ENCODE measurements at places on chromosomes 7 and 10.

- no peak for DNase-seq
Measured at GRCh38 chr7:104486931-104487330, 158.5 kb downstream of the LHFPL3 start.

- no peak for DNase-seq
Measured at GRCh38 chr10:8346861-8347260, 292.4 kb downstream of the GATA3 start.

DNA sequence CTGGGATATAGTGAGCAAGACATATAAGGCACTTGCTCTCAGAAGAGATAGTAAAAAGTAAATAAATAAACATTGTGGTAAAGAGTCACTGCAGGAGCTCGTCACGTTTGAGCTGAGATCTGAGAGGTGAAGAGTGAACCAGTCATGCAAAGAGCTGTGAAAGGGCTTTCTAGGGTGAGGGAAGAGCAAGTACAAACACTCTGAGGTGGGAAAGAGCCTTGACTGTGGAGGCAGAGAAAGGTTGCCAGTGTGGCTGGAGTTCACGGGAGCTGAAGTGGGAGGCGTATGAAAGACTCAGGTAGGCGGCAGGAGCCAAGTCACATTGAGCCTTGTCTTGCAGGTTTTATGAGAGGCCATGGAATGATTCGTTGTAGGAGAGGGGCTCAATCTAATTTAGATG is 141.0 kb downstream of the C1GALT1 start:
- DNase-seq = peak; percentile 6

GRCh38 chr10:79444199-79445119 is 965 bp downstream of the ZCCHC24 start:
- DNase-seq = peak; percentile 75

GRCh38 chr7:96169439-96169838 is 152.5 kb downstream of the SLC25A13 start:
- DNase-seq = peak; percentile 50

- DNase-seq = no peak
Measured at GRCh38 chr7:114886241-114886640, 35.7 kb upstream of the MDFIC start.

DNA sequence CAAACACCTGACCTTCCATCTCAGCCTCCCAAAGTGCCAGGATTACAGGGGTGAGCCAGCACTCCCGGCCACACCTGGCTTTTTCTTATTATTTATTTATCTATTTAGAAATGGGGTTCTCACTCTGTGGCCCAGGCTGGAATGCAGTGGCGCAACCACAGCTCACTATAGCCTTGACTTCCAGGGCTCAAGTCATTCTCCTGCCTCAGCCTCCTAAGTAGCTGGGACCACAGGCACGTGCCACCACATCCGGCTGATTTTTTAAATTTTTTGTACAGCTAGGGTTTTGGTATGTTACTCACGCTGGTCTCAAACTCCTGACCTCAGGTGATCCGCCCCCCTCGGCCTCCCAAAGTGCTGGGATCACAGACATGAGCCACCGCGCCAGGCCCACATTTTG is 56.9 kb upstream of the MYL10 start:
- DNase-seq = peak; percentile 38

GRCh38 chr7:157228864-157229422 is 90.2 kb downstream of the UBE3C start:
- DNase-seq = peak; percentile 54

- DNase-seq = no peak
Measured at GRCh38 chr7:41517771-41518170, 185.1 kb downstream of the INHBA start.

DNA sequence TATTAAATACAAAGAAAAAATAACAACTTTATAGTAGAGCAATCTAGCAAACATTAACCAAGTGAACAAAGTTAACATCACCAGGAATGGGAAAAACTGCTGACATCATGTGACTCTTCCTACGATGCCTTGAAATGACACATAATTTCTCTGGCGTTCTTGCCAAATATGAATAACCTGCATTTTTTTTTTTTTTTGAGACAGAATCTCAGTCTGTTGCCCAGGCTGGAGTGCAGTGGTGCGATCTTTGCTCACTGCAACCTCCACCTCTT is 126.5 kb upstream of the VKORC1L1 start:
- DNase-seq = peak; percentile 62

DNA sequence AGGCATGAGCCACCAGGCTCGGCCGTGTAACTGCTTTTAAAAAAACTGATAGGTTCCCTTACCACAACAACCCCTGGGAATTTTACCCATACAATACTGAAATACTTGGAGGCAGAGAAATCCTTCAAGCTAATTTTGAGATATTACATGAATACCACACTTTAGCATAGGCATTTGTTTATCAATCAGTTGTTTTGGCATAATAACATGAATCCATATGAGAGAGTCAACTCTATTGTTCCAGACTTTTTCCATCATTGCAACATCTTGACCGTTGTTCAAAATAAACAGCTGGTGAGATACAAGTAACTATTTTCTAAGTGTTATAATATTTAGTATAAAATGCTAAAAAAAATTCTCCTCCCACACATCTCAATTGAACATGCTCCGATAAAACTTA is 36.8 kb downstream of the LAMB4 start:
- DNase-seq = no peak

DNA sequence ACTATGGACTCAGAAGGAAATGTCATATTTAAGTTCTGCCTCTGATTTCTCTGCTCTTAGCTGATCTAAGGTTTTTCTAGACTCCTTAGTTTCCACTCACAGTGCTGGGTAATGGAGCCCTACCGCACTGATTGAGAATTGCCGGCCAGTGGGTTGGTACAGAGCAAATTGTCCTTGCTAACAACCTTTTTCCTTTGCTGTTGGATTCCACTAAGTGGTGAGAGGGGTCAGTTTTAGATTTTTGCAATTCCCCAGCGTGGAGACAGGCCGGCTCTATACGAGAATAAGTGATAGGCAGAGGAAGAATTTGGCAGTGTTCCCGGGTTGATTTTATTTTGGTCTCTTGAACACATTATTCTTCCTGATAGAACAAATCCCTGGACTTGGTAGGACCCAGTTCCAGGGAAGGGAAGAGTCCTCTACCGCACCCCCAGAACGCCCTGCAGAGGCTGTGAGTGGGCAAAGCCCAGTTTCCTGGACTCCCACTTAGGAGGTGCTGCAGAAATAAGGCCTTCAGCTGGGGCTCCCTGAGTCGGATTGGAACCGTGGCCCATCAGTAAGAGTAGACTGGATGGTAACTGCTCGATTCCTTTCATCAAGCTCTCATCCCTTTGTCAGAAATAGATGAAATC is 3.0 kb upstream of the NRP1 start:
- peak; percentile 93 for DNase-seq

DNA sequence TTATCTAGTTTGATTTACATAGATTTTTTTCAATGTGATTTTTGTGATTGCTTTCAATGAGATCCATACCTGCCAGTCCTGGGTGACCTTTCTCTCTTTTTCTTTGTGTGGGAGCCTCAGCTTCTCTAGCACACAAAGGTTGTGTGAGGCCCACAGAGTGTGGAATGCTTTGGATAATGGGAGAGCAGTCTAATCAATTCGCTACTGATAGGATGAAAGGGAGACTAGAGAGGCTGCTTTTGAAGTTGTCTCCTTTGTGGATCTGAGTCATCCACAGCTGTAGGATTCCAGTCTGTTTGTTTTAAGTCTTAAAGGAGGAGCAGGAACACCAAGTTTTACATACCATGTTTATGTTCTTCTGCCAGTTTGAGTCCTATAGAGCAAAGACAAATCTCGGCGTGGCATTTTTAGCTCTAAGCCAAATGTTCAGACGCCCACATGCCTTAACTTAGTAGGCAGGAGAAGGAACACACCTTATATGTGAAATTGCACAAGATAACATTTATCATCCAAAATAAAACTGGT is 330.0 kb downstream of the ARL4A start:
- DNase-seq = peak; percentile 9

DNA sequence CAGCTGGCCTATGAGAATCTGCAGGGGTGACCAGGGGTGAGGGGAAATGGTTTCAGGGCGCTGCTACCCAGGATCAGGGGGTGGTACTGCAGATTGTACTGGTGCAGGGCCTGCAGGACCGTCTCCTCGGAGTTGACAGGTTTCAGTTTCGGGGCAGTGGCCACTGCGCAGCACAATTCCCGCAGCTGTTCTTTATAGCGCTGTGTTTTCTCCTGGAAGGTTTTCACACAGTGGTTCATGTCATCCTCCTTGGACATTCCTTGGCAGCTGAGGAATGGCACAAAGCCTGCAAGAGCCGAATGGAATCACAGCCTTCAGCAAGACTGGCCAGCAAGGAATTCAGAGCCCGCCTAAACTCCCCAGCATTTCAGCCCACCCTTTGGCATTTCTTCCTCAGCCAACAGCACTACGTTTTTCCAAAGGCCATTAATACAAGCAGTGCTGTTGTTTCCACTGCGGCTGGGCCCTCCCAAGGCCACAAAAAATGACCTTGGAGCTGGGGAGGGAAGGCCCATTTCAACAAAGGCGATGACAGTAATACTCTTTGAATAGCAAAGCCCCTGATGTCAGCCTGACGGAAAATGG is 44.9 kb downstream of the PNLIPRP2 start:
- DNase-seq = peak; percentile 30

DNA sequence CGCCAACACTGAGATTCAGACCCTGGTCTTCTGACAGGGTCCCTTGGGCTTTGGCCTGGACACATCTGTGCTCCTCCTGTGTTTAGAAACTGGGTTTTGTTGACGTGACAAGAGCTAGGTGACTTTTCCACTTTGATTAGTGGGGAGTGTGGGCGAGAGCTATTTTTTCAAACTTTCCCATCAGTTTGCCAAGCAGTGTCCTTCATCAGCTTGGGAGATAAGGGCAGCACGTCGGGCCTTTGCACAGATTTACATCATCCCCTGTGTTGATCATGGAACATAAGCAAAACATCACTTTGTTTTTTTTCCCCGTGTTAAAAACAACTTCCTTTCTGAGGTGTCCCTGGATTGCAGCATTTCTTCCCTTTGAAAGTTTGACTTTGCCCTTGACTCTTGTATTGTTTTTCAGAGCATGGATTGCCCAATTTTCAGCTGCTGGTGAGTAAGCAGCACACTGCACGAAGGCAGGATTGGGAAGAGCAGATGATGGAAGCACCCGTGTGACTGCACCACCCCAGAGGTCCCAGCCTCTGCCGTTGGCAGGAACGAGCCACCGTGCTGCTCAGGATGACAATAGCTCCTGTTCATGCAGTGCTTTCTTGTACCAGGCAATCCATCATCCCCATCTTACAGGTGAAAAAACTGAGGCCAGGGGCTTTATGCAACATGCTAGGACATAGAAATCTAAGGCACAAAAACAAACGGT is 6.4 kb upstream of the IGFBP1 start:
- peak; percentile 71 for DNase-seq

DNA sequence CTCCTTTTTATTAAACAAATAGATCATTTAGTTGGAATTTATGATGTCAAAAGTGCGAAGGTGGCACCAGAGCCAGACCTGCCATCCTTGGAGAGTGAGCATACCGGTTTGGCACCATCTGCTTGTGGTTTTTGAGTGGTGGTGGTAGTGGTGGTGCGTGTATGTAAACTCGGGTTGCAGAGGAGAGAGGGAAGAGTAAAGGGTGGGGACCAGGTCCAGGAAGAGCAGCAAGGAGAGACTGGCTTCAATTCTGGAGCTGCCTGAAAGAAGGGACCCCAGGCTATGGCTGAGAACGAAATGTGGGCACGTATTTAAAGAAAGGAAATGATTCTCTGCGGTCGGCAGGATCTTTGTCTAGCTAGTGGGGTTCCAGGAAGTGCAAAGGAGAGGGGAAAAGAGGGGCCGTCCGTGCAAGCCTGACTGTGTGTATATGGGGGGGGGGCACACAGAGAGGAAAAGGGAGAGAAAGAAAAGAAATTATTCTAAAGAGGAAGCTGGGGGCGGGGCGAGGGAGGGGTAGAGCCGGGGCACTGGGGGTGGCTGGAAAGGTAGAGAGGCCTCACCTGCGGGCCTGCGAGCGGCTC is 448 bp upstream of the GOLGA7B start:
- DNase-seq = no peak

- no peak for DNase-seq
Measured at GRCh38 chr10:47379901-47380300, 4.2 kb downstream of the ZNF488 start.

GRCh38 chr7:80772347-80772993 is 134.0 kb downstream of the CD36 start:
- DNase-seq = no peak

GRCh38 chr10:108631332-108631731 is 1292.0 kb downstream of the XPNPEP1 start:
- no peak for DNase-seq

DNA sequence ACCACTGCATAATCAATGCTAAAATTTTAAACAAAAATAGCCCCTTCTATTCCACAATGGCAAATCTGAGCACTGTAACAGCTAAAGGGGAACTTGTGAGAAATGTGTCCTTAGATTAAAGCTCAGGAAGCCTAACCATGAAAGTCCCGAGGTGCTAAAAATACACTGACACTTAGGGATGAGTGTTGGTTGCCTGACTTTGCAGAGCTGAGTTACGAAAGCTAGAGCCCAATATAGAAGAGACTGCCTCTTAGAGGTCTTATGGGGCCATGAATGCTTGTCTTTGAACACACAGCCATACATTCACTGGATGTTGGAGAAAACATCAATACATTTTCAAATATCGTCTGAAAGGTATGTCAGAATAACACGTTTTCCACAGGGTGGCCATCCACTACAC is 209.7 kb downstream of the LHFPL3 start:
- DNase-seq = no peak

GRCh38 chr7:43528576-43529354 is 54.1 kb upstream of the STK17A start:
- DNase-seq = no peak

GRCh38 chr7:18693406-18693805 is 197.9 kb downstream of the HDAC9 start:
- DNase-seq = peak; percentile 81

DNA sequence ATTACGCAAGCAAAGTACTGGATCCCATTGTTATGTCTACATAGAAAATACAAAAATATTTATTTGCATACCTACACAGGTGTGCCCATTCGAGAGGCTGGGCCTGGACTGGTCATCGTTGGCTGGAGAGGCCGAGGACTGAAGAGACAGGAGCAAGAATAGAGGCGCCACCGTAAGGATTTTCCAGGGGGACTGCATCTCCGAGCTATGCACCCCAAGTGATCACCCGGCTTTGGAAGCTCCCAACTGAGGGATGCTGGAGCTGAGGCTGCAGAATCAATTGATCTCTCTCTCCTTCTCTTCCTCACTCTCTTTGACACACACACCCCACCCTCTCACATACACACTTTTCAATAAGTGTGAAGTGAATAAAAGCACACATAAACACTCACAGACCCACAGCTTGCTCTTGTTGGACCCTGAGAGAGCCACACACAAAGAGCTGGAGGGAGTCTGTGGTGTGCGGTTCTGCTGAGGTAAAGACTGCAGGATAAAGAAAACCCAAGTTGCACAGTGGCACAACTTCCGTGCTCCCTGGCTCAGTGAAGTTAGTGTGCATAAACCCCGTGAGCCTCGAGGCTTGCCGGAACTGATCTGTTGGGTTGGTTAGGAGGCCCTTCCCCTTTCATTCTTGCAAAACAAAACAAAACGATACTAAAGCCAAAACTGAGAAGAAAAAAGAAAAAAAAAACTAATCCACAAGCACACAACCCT is at the start of gene AOAH:
AOAH (minus strand) TSS at position 544 of the 714 bp plus-strand sequence; CDS start at position 198, 346 bp downstream.
- no peak for DNase-seq

- DNase-seq = peak; percentile 94
Measured at GRCh38 chr10:101938305-101939007, 94.9 kb upstream of the KCNIP2 start.

Measured in EH (cell line).